Caco-2 (cell line): ENCODE measurements at places on chromosomes 5 and 9.

GRCh38 chr5:122882831-122883230, 37.4 kb downstream of the SNX24 start:
- H3K4me3 ChIP-seq: no peak overlapping the region
- H3K27me3 ChIP-seq: no peaks in the 10 kb centered on the region
- H3K36me3 ChIP-seq: no peaks in the 10 kb centered on the region
- H3K27ac ChIP-seq: no peak overlapping the region
- no peak for DNase-seq

DNA sequence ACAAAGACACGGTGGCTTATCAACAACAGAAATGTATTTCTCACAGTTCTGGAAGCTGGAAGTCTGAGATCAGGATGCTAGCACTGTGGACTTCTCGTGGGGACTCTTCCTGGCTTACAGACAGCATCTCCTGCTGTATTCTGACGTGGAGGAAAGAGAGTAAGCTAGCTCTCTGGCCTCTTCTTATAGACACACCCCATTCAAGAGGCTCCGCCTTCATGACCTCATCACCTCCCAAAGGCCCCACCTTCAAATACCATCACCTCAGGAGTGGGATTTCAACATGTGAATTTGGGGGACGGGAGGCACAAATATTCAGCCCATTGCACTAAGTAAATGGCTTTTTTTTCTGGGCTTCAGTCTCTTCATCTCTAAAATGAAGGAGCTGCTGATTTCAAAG, 27.6 kb downstream of the KCNMB1 start:
- no peaks in the 10 kb centered on the region for H3K27me3 ChIP-seq
- no peaks in the 10 kb centered on the region for H3K36me3 ChIP-seq
- no peak for DNase-seq
- H3K4me1 ChIP-seq: no peaks in the 10 kb centered on the region
- H3K4me3 ChIP-seq: no peak overlapping the region

GRCh38 chr9:13759551-13759950, 480.1 kb upstream of the MPDZ start:
- DNase-seq: no peak
- no peak overlapping the region for H3K4me3 ChIP-seq
- no peaks in the 10 kb centered on the region for H3K36me3 ChIP-seq
- H3K4me1 ChIP-seq: no peaks in the 10 kb centered on the region
- H3K27me3 ChIP-seq: no peaks in the 10 kb centered on the region

GRCh38 chr5:170623576-170624181, 119.9 kb downstream of the KCNIP1 start:
- no peak overlapping the region for H3K4me3 ChIP-seq
- no peak overlapping the region for H3K27ac ChIP-seq
- no peaks in the 10 kb centered on the region; the same call in none of the 2 replicates for H3K27me3 ChIP-seq

- H3K4me3 ChIP-seq: no peak overlapping the region
- DNase-seq: no peak
- H3K27me3 ChIP-seq: no peaks in the 10 kb centered on the region
- H3K4me1 ChIP-seq: no peaks in the 10 kb centered on the region
- no peaks in the 10 kb centered on the region for H3K36me3 ChIP-seq
Observed at GRCh38 chr5:110321117-110321516, 405.4 kb downstream of the TMEM232 start.

- H3K4me1 ChIP-seq: no peaks in the 10 kb centered on the region
- DNase-seq: no peak
- H3K4me3 ChIP-seq: no peak overlapping the region
- no peaks in the 10 kb centered on the region for H3K36me3 ChIP-seq
Observed at GRCh38 chr5:95840956-95841705, 18.6 kb upstream of the GLRX start.

DNA sequence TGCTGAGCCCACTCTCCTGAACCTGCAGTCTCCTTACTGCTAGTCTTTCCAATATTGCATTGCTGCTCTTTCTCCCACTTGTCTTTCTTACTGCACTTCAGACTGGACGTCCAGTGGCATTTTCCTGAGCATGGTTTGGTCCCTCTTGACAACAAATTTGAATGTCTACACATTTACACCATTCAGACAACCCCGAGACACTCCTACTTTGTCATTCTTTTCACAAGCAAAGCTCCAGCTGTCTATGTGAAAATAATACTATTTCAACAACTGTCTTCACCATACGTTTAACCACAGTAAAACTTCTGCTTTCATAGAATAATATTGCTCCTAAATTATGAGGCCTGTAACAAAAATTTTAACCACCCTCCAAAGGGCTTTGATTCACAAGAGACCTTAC, 10.4 kb upstream of the APTX start:
- DNase-seq: no peak
- H3K36me3 ChIP-seq: no peaks in the 10 kb centered on the region
- no peak overlapping the region for H3K27ac ChIP-seq
- H3K4me3 ChIP-seq: no peak overlapping the region

DNA sequence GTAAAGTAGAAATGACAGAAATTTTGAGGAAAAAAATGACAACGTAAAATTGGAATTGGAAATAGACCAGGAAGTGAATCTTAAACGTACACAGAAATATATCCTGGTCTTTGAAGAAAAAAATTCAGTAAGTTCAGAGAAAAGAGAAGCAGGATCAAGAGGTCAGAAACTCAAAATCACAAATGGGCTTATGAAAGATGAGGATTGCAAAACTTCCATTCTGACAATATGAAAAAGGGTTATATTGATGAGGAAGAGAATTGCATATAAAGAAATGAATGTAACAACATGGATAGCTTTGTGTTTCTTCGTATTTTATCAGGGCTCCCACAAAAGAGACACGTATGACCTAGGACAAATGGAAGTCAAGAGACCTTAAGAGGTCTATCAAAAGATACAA, 58.1 kb downstream of the OXCT1 start:
- H3K4me1 ChIP-seq: no peaks in the 10 kb centered on the region
- no peaks in the 10 kb centered on the region for H3K36me3 ChIP-seq
- no peak overlapping the region for H3K4me3 ChIP-seq
- no peak overlapping the region for H3K27ac ChIP-seq
- no peak for DNase-seq
- H3K27me3 ChIP-seq: no peaks in the 10 kb centered on the region
